Sigmoid colon (tissue), 7 donors: ENCODE measurements at places on chromosomes 7 and 10. TPM values are rescaled to one million over a fixed set of nuclear protein-coding genes. Genes with fewer than 3 reads are reported as not detected.

Gene RBM20
- total RNA-seq, result 4.9 TPM

- H3K4me1 ChIP-seq, result no peaks in the 10 kb centered on the region
- no peak overlapping the region for H3K4me3 ChIP-seq
- no peak for DNase-seq
- H3K36me3 ChIP-seq, result no peaks in the 10 kb centered on the region
Measured at GRCh38 chr10:85643845-85644525, 722.6 kb downstream of the GRID1 start.

DNA sequence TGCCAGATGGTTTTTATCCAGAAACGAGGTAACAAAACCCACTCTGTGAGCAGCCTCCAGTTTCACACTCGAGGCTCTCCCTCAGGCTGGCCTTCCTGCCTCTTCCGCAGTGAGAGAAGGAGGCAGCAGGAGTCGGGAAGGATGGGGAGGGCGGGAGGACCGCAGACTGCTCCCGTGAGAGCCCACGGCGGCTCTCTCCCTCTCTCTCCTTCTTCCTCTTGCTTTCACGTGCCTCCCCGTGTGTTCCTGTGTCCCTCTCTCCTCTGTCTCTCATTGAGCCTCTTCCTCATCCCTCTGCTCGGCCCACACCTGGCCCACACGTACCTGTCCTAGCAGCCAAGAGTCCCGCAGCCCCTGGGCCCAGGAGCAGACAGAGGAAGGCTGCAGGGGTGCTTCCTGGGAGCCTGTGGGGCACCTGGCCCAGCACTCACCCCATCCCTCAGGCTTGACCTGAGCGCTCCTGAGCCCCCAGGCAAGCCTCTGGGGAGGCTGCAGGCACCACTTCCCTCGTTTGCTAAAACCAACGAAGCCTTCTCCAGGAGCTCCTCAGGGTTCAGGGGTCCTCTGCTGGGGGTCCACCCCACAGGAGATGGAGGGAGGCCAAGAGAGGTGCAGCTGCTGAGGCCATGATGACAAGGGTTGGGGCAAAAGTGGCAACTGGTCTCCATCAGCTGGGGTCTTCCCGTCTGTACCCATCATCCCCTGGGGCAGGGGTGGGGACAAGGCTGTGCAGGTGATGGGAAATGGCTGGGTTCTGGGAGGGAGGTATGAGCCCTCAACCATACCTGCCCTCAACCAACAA, 13.6 kb downstream of the SPOCK2 start:
- H3K4me1 ChIP-seq, result no peaks in the 10 kb centered on the region
- H3K27ac ChIP-seq, result no peak overlapping the region
- H3K27me3 ChIP-seq, result no peaks in the 10 kb centered on the region
- H3K4me3 ChIP-seq, result no peak overlapping the region
- H3K36me3 ChIP-seq, result no peaks in the 10 kb centered on the region
- DNase-seq, result no peak

DNA sequence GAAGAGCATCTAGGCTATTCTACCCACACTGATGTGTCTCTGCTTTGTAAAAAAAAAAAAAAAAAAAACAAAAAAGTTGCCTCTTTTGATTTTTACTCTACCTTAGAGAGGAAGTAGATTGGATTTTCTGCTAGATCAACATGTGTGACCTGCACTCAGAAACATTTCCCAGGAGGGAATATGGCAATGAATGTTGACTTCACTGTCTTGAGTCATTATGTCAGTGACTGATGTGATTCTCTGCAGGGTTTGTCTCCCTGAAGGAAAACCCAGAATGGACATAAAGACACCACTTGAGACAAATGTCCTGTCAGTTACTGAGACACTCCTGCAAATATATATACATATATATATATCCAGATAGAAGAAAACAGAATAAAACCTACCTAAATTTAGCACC, 370.3 kb downstream of the BMPER start:
- no peaks in the 10 kb centered on the region for H3K36me3 ChIP-seq
- no peak for DNase-seq
- no peak overlapping the region for H3K4me3 ChIP-seq
- no peak overlapping the region for H3K27ac ChIP-seq
- no peaks in the 10 kb centered on the region for H3K4me1 ChIP-seq

DNA sequence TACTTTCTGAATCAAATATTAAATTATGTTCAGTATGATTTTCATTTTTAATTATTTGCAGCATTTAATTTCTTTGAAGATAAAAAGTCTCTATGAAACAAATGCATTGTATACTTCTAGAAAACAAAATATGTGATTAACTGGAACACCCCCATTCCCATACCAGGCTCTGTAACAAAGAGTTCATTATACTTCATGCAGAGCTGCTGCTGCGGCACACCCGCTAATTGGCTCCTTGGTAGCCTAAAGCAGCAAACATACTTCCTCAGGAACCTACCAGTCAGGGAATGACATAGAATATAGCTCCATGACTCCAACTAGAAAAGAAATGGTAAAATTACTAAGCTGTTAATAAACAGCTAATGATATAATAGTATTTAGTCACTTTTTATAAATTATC, 19.3 kb downstream of the RAB11FIP2 start:
- no peaks in the 10 kb centered on the region for H3K36me3 ChIP-seq
- no peak for DNase-seq
- H3K4me1 ChIP-seq, result no peaks in the 10 kb centered on the region
- no peak overlapping the region for H3K4me3 ChIP-seq
- no peaks in the 10 kb centered on the region for H3K27me3 ChIP-seq

DNA sequence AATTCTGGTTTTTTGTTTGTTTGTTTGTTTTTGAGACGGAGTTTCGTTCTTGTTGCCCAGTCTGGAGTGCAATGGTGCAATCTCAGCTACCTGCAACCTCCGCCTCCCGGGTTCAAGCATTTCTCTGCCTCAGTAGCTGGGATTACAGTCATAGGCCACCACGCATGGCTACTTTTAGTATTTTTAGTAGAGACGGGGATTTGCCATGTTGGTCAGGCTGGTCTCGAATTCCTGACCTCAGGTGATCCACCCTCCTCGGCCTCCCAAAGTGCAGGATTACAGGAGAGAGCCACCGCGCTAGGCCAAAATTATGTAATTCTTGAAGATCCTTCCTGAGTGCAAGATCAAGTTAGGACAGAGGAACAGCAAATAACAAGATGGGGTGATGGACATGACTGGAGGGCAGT, 719 bp downstream of the ZNF33B start:
- H3K27me3 ChIP-seq, result no peaks in the 10 kb centered on the region
- peaks cover 10% of the 10 kb centered on the region for H3K4me1 ChIP-seq
- peak overlapping the region; percentile 90 for H3K27ac ChIP-seq
- no peak for DNase-seq

Gene CWF19L1
- 15.3 TPM for total RNA-seq

Gene DRGX
- not detected for total RNA-seq

DNA sequence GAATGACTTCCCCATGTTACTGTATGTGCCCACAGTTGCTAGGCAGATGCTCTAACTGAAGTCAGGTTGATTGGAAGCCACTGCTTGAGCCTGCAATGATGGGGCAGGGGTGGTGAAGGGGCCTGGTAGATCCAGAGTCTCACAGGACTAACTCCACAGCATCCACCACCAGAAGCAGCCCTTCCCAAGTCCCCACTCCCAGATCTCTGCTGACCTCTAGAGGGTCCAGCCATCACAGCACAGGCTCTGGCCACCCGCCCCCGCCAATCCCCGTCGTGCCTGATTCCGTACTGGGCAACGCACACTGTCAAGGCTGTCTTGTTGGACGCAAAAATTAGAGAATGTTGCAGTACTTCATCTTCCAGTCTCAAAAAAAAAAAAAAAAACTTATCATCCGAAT, 136.8 kb upstream of the PDE1C start:
- H3K27ac ChIP-seq, result no peak overlapping the region
- H3K36me3 ChIP-seq, result no peaks in the 10 kb centered on the region
- no peaks in the 10 kb centered on the region for H3K4me1 ChIP-seq
- DNase-seq, result no peak

Gene IKZF1
- 20.5 TPM for total RNA-seq

DNA sequence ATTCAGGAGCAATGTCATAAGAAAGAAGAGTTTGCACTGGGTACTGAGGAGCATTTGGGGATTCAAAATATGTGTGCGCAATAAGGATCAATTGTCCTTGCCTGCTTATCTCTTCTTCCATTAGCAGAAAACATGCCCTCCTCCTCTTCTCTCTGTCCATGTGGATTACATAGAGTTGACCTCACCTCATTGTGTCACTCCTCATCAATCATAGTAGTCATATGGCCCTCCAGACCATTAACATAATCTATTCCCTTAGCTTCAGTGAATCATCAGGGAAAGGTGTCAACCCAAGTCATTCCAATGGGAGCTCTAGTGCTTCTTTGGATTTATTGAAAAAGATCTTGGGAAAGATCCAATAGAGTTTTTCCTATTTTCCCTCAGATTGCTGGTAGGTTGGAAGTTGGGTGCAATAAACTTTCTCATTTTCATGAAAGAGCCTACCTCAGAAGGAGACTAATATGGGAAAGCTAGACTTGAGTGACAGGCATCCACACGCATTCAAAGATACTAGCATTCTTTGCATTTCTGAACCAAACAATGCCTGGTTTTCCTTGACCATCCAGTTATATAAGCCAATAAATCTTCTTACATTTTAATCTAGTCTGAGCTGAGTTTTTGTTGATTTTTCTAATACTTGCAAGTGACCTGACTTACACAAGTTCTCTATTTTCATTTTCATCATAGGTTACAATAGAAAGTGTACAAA, 71.5 kb upstream of the FAM13C start:
- no peaks in the 10 kb centered on the region for H3K27me3 ChIP-seq
- H3K4me3 ChIP-seq, result no peak overlapping the region
- no peak for DNase-seq
- peaks cover 17% of the 10 kb centered on the region for H3K4me1 ChIP-seq

DNA sequence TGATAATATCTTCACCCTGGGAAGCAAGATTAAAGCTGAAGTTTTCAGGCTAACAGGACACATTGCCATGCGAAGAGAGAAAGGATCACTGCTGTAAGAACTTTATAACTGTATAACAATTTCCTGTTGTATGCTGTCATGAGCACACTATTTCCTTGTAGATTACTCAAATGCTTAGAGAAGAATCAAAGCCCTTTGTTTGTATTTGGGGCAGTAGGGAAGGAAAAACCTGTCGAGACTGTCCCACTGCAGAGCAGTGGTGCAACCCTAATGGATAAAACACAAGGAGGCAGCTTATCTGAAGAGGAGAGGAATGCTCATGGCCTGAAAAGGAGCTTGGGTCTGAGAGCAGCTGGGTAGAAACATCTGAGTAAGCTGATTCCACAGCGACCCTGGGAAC, 327.7 kb upstream of the NPSR1 start:
- H3K4me1 ChIP-seq, result no peaks in the 10 kb centered on the region
- no peak for DNase-seq
- no peaks in the 10 kb centered on the region for H3K36me3 ChIP-seq
- H3K27ac ChIP-seq, result no peak overlapping the region
- H3K4me3 ChIP-seq, result no peak overlapping the region

DNA sequence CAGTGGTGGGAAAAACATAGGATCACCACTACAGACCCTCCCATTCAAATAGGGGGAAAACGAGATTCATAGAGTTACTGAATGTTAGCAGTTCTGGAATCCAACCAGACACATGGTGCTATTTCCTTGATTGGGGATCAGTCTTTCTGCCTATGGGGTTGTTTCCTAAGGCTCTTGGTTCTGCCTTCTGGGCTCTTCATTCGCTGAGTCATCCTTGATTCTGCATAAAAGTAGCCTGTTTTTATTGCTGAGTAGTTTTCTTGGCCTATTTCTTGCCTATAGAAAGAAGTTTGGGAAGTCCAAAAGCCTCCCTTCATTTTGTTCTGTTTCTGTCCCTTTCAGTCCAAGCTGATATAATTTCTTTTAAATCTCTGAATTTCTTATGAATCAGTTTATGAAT, 99.3 kb upstream of the OIT3 start:
- H3K27me3 ChIP-seq, result no peaks in the 10 kb centered on the region
- no peak overlapping the region for H3K4me3 ChIP-seq
- no peaks in the 10 kb centered on the region for H3K4me1 ChIP-seq
- H3K27ac ChIP-seq, result no peak overlapping the region
- DNase-seq, result no peak

DNA sequence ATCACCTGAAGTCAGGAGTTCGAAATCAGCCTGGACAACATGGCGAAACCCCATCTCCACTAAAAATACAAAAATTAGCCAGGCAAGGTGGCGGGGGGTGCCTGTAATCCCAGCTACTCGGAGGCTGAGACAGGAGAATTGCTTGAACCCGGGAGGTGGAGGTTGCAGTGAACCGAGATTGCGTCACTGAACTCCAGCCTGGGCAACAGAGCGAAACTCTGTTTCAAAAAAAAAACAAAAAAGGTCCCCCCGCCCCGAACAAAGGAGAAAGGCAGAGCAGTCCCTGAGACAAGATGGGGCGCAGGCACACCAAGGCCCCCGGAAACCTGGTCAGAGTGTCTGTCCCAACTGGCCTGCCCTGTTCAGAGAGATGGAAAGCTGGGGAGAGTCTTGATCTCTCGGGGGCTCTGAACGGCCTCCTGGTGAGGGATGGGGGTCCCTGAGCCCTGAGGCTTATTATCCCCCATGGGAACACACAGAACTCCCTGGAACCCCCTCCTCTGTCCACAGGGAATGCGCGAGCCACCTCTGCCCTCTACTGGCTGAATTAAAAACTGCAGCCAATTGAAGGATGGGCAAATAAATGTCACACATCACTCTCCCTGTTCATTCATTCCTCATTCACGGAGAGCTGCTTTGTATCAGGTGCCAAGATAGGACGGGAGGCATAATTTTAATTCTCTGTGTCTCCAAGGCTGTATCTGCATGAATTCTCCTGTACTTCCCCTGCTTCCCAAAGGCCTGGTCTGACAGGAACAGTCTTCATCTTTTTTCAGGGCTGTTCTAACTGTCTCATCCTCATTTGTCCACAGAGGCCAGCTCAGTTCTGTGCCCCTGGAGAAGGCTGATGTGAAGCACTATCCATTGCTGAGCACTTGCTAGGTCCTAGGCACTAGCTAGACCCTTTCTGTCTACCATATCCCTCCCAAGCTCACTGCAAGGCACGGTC, 28.9 kb downstream of the MAT1A start:
- H3K4me1 ChIP-seq, result no peaks in the 10 kb centered on the region
- H3K4me3 ChIP-seq, result no peak overlapping the region
- no peak overlapping the region for H3K27ac ChIP-seq
- H3K36me3 ChIP-seq, result no peaks in the 10 kb centered on the region
- H3K27me3 ChIP-seq, result no peaks in the 10 kb centered on the region

- H3K36me3 ChIP-seq, result no peaks in the 10 kb centered on the region
- H3K27me3 ChIP-seq, result no peaks in the 10 kb centered on the region
- DNase-seq, result no peak
- no peak overlapping the region for H3K4me3 ChIP-seq
- no peak overlapping the region for H3K27ac ChIP-seq
Measured at GRCh38 chr7:2705371-2706096, 17.5 kb downstream of the AMZ1 start.
